Stomach (tissue), 19 donors: ENCODE measurements at places on chromosomes 4 and X. TPM values are rescaled to one million over a fixed set of nuclear protein-coding genes. Genes with fewer than 3 reads are reported as not detected.
A peak's percentile ranks its signal among the peaks of the same experiment; 100 is the strongest.

GRCh38 chr4:139824882-139825522, 159.4 kb downstream of the MGST2 start:
- no peak overlapping the region for H3K27ac ChIP-seq
- no peaks in the 10 kb centered on the region for H3K27me3 ChIP-seq
- H3K36me3 ChIP-seq, result no peaks in the 10 kb centered on the region

DNA sequence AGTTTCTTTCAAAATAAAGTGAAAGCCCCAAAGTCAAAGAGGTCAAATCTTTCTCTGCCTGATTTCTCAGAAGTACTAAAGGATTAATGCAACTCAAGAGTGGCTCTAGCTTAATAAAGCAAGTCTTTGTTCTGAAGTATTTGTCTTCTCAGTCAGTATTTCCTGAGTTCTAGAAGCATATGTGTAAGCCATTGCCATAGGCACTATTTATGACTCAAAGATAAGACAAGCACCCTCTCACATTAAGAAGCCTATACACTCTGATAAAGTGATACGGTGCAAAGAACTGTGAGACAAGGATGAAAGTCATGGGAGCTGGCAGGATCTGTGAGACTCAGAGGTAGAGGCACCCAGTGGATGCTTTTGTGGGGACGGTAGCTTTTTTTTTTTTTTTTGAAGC, 60.9 kb downstream of the AASDH start:
- H3K27ac ChIP-seq, result no peak overlapping the region
- no peaks in the 10 kb centered on the region for H3K4me1 ChIP-seq
- no peak for DNase-seq

The TIMP1 gene
- total RNA-seq, result 159 TPM

DNA sequence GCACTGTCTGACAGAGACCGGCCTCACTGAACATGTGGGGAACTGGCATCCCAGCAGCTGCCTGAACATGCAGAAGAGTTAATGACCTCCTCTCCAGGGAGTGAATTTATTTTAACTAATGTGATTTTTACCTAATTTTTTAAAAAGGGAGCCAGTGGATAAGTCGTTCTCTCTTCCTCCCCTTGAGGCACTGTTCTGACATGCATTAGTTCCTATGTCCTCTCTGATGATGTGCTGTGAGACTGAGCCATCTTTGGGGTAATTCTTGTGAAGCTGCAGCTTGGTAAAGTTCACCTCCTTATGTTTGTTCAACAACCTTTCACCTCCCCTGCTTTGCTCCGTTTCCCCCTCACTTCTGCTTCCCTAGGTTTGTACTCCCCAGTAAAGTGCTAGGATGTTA, 139.7 kb downstream of the COL25A1 start:
- no peak overlapping the region for H3K4me3 ChIP-seq
- H3K27ac ChIP-seq, result no peak overlapping the region
- no peaks in the 10 kb centered on the region for H3K27me3 ChIP-seq
- DNase-seq, result no peak
- no peaks in the 10 kb centered on the region for H3K36me3 ChIP-seq

DNA sequence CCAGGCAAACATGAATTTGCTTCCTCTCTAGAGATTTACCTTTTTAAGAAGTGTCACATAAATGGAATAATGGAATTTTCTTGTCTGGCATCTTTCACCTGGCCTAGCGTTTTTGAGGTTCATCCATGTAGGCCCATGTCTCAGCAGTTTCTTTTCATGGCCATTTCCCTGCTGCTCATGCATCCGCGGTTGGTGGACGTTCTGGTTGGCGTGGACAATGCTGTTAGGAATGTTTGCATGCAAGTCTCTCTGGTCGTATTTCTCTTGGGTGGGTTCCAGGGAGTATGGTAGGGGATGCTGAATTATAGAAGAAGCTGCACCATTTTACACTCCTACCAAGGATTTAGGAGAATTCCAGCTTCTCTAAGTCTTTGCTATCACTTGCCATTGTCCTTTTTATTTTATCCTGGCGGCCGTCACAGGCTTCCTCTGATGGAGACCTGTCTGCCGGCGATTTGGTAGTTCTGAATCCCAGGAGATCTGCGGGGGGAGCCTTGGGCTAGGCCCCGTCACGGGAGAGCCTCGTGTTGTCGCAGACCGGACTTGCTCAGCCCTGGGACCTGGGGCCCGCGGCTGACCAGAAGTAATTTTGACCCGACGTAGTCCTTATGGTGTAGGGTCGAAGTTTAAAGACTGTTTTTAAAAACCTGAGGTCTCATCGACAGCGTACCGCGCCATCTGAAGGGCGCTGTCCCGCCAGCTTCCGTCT, 56.9 kb upstream of the TADA2B start:
- no peaks in the 10 kb centered on the region for H3K27me3 ChIP-seq
- no peak for DNase-seq
- peaks cover 55% of the 10 kb centered on the region for H3K4me1 ChIP-seq

GRCh38 chrX:16488959-16489358, 161.0 kb upstream of the S100G start:
- no peaks in the 10 kb centered on the region for H3K4me1 ChIP-seq
- no peaks in the 10 kb centered on the region for H3K36me3 ChIP-seq
- no peak for DNase-seq
- no peak overlapping the region for H3K4me3 ChIP-seq
- H3K27me3 ChIP-seq, result peaks cover 7% of the 10 kb centered on the region
- H3K27ac ChIP-seq, result no peak overlapping the region

GRCh38 chr4:124431653-124432192, 280.8 kb downstream of the ANKRD50 start:
- no peaks in the 10 kb centered on the region for H3K36me3 ChIP-seq
- H3K4me1 ChIP-seq, result no peaks in the 10 kb centered on the region
- peak overlapping the region; percentile 65 for H3K27ac ChIP-seq
- H3K4me3 ChIP-seq, result no peak overlapping the region
- no peak for DNase-seq

DNA sequence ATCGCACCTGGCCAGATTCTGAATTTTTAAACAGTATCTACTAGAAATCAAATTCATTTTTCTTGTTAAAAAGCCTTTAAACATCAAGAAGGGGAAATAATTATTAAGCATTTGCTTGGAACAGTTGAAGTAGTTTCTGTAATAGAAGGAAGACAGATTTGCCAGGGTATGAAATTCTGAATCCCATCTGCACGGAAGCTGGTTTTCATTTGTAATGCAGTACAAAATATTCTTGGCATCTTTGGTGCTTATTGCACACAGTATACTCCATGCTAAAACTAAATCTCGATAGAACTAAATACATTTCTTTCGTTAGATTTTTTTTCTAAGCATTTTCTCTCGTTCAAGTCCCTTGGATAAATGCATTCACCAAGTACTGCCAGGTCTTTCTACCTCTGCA, 25.3 kb downstream of the TRIM2 start:
- no peaks in the 10 kb centered on the region for H3K36me3 ChIP-seq
- H3K27ac ChIP-seq, result no peak overlapping the region
- peaks cover 22% of the 10 kb centered on the region for H3K4me1 ChIP-seq

The HMGB2 gene
- 37.3 TPM for total RNA-seq

- H3K4me3 ChIP-seq, result no peak overlapping the region
- peaks cover 27% of the 10 kb centered on the region for H3K4me1 ChIP-seq
Measured at GRCh38 chrX:136205882-136206380, 45.3 kb downstream of the MAP7D3 start.

DNA sequence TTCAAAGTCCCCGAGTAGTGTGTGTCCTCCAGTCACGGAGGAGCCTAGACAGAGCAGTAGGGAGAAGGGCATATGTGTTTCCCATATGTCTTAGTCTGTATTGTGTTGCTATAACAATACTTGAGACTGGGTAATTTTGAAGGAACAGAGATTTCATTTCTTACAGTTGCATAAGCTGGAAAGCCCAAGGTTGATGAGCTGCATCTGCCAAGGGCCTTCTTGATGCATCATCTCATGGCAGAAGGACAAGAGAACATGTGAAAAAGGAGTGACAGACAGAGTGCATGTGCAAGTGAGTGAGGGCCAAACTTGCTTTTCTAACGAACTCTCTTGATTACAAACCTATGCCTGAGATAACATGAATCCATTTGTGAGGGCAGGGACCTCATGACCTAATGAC, 243.4 kb downstream of the ARHGAP10 start:
- H3K4me3 ChIP-seq, result no peak overlapping the region
- no peaks in the 10 kb centered on the region for H3K27me3 ChIP-seq
- DNase-seq, result no peak
- no peak overlapping the region for H3K27ac ChIP-seq
- H3K4me1 ChIP-seq, result no peaks in the 10 kb centered on the region

The TMLHE gene
- total RNA-seq, result 46.0 TPM

- no peak overlapping the region for H3K27ac ChIP-seq
- no peaks in the 10 kb centered on the region for H3K36me3 ChIP-seq
- DNase-seq, result no peak
- H3K4me1 ChIP-seq, result no peaks in the 10 kb centered on the region
- no peak overlapping the region for H3K4me3 ChIP-seq
- H3K27me3 ChIP-seq, result no peaks in the 10 kb centered on the region
Measured at GRCh38 chrX:136797787-136798186, 17.1 kb upstream of the ARHGEF6 start.

GRCh38 chrX:28609917-28610613, 22.8 kb downstream of the IL1RAPL1 start:
- no peak overlapping the region for H3K4me3 ChIP-seq
- H3K27ac ChIP-seq, result no peak overlapping the region
- H3K27me3 ChIP-seq, result no peaks in the 10 kb centered on the region
- H3K4me1 ChIP-seq, result no peaks in the 10 kb centered on the region
- H3K36me3 ChIP-seq, result no peaks in the 10 kb centered on the region

The NSUN7 gene
- total RNA-seq, result 14.3 TPM

The DMP1 gene
- not detected for total RNA-seq
